IPS DF 6.9 (cell line): ENCODE measurements at places on chromosomes 6 and 20.

GRCh38 chr20:61908057-61909026, 157.3 kb downstream of the TAF4 start:
- no peak for DNase-seq

DNA sequence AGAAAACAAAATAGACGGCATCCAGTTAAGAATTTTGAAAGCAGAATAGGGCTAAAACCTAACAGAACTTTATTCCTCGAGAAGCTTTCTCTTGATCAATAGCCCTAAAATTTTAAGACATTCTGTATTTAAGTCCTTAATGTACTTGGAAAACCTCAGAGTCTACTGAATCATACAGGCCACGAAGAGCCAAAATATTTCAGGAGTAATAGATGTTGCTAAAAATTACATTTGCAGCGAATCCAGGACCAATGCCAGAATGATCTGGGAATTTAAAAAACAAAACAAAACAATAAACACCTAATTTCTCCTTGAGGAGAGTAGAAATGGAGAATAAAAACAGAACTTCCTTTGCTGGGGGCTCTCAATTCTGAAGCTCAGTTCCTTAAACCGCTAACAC, 23.3 kb downstream of the ATXN1 start:
- DNase-seq: no peak

DNA sequence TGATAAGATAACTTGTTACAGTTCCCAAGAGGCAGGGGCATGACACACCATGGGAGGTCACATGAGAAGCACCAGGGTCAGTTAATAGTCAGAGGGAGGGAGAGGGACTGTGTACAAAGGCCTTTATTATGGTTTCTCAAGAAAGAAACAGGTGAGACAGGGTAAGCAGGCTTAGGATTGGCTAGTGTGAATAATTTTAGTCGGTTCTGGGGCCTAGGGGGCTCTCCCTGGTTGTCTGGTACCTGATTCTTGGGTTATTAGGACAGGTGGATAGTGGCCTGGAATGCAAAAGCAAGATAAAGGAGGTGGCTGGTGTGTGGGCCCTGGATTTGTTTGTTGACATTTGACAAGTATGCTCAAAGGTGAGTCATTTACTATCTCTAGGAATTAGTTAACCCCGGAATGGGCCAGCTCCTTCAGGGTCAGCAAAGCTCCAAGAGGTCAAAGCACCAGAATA, 49.4 kb upstream of the MCUR1 start:
- no peak for DNase-seq

- no peak for DNase-seq
These were observed 660.4 kb downstream of the CD109 start for GRCh38 chr6:74356391-74356790.

DNA sequence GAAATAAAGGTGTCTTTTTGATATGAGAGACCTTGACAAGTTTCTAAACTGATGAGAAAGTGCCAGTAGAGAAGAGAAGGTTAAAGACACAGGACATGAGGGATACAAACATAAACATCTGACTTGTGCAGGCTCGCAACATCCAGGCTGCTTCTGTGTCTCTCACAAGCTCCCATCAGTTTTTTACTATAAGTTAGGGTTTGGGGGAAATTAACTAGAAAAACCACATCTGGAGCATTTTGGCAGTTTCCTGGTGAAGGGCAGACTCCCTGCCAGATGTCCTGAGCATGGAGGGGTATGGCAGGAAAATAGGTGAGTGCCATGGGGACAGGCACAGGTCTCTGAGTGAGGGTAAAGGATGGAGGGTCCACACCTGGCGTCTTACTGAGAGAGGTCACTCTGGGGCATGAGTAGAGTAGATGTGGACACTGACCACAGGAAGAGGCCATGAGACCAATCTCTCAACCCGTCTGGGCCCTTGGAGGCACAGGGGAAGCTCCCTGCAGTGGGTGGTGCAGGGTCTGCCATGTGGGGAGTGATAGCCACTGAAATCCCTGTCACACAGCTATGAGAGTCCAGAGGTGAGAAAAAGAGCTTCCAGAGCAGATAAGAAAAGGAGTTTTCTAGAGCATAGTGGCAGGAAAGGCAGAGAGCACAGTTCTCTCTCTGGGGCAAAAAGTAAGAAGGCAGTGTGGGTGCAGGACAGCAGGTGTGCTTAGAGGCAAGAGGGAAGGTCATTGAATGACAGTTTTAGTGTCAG, 193.3 kb upstream of the SYNDIG1 start:
- no peak for DNase-seq

GRCh38 chr6:3208098-3208774, 19.2 kb downstream of the TUBB2B start:
- no peak for DNase-seq

- DNase-seq: no peak
These were observed 62.4 kb downstream of the NCOA7 start for GRCh38 chr6:125853168-125853567.

- DNase-seq: no peak
These were observed 29.2 kb downstream of the SGK1 start for GRCh38 chr6:134288538-134289203.

GRCh38 chr6:34334796-34335416, 57.6 kb downstream of the NUDT3 start:
- no peak for DNase-seq

- DNase-seq: no peak
These were observed 69.5 kb downstream of the LCA5 start for GRCh38 chr6:79467716-79468115.

- DNase-seq: no peak
These were observed 1349.3 kb downstream of the GRIK2 start for GRCh38 chr6:102742754-102743356.

- DNase-seq: no peak
These were observed 24.1 kb downstream of the FASTKD5 start for GRCh38 chr20:3135507-3136070.

DNA sequence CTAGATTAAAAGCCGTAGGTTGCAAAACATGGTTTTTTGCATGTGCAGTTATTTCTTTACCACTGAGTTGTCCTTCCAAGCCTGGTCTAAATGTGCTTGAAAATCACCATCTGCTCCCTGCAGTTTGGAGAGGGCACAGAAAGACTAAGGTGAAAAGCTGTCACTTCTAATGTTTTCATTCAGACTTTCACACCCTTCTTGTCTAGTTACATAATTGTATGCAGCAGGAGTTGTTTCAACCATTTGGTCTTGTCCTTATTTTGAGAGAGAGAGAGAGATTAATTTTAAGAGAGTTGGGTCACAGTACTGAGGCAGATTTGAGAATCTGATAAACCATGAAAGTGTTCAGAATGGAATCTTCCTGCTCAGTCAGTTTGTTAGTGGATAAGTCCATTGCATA, 82.5 kb downstream of the ARID1B start:
- no peak for DNase-seq

DNA sequence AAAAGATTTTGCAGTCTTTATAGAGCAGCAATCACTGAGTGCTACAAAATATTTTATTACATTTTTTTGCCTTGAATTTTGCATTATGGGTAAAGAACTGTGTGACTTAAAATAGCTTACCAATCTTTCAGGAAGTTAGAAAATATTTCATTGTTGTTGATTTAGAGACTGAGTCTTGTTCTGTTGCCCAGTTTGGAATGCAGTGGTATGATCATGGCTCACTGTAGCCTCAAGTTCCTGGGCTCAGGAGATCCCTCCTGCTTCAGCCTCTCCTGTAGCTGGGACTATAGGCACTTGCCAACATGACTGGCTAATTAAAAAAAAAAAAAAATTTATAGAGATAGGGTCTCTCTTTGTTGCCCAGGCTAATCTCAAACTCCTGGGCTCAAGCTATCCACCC, 100.8 kb downstream of the ADGRB3 start:
- DNase-seq: no peak
